ENCODE measurements at places on chromosomes 7 and 10. TPM values are rescaled to one million over a fixed set of nuclear protein-coding genes. Genes with fewer than 3 reads are reported as not detected.

The PLAU gene
- total RNA-seq = 8.5 TPM

The GPC2 gene
- 0.32 TPM for total RNA-seq

The TET1 gene
- 3.1 TPM for total RNA-seq

The PTN gene
- 21.6 TPM for total RNA-seq

The FKBP6 gene
- not detected for total RNA-seq

The C7orf33 gene
- not detected for total RNA-seq

The NPFFR1 gene
- total RNA-seq = not detected

The UNCX gene
- not detected for total RNA-seq

The SPOCK2 gene
- 10.4 TPM for total RNA-seq

The NXPH1 gene
- not detected for total RNA-seq

The ZNF33A gene
- total RNA-seq = 21.2 TPM

The ASZ1 gene
- not detected for total RNA-seq

The EGR2 gene
- 1.0 TPM for total RNA-seq

The CABCOCO1 gene
- not detected for total RNA-seq

The NRP1 gene
- 175 TPM for total RNA-seq

The ZNF804B gene
- total RNA-seq = not detected

The NUDT13 gene
- total RNA-seq = 3.6 TPM

The C10orf105 gene
- 0.05 TPM for total RNA-seq

The FANK1 gene
- 0.51 TPM for total RNA-seq

The FXYD4 gene
- not detected for total RNA-seq

The TFEC gene
- total RNA-seq = 1.6 TPM

The RET gene
- 7.7 TPM for total RNA-seq

The CALML3 gene
- total RNA-seq = not detected

The PRSS37 gene
- not detected for total RNA-seq

The ZNF503 gene
- total RNA-seq = 6.0 TPM

The CFAP69 gene
- total RNA-seq = 1.6 TPM

The SLC26A3 gene
- total RNA-seq = not detected

The IL6 gene
- 0.60 TPM for total RNA-seq

The RARRES2 gene
- 32.6 TPM for total RNA-seq

The SUN3 gene
- not detected for total RNA-seq

The ARHGEF35 gene
- total RNA-seq = 0.87 TPM

The ARMC3 gene
- total RNA-seq = not detected

The CH25H gene
- 0.14 TPM for total RNA-seq

The LEP gene
- 2.7 TPM for total RNA-seq

The SLC29A4 gene
- total RNA-seq = 4.0 TPM

The AKR1D1 gene
- not detected for total RNA-seq

The EMX2 gene
- total RNA-seq = not detected

The ASAH2B gene
- 3.4 TPM for total RNA-seq

The LRRC4 gene
- total RNA-seq = 2.4 TPM

The OAT gene
- 27.3 TPM for total RNA-seq

The CCDC172 gene
- total RNA-seq = not detected

The ANK3 gene
- 216 TPM for total RNA-seq

The EPO gene
- not detected for total RNA-seq

The PCDH15 gene
- total RNA-seq = 0.41 TPM

The PNLIP gene
- not detected for total RNA-seq

The TMEM273 gene
- total RNA-seq = 27.9 TPM

The MRLN gene
- total RNA-seq = not detected

The ADIRF gene
- total RNA-seq = 54.6 TPM

The NODAL gene
- total RNA-seq = not detected

The ACTR3C gene
- total RNA-seq = 5.7 TPM

The DPP6 gene
- total RNA-seq = 0.19 TPM

The KLLN gene
- 0.27 TPM for total RNA-seq

The HMX2 gene
- not detected for total RNA-seq

The ELN gene
- total RNA-seq = 29.9 TPM

The LAMB4 gene
- total RNA-seq = 0.19 TPM

Measured in Right ventricle myocardium inferior (tissue), 1 donor.